ENCODE measurements at places on chromosomes 11 and 22. TPM values are rescaled to one million over a fixed set of nuclear protein-coding genes. Genes with fewer than 3 reads are reported as not detected.
A peak's percentile ranks its signal among the peaks of the same experiment; 100 is the strongest.

MS4A3 gene
- total RNA-seq = not detected

PRCP gene
- total RNA-seq = 34.1 TPM

SLC6A5 gene
- total RNA-seq = not detected

HBE1 gene
- 3.5 TPM for total RNA-seq

DNA sequence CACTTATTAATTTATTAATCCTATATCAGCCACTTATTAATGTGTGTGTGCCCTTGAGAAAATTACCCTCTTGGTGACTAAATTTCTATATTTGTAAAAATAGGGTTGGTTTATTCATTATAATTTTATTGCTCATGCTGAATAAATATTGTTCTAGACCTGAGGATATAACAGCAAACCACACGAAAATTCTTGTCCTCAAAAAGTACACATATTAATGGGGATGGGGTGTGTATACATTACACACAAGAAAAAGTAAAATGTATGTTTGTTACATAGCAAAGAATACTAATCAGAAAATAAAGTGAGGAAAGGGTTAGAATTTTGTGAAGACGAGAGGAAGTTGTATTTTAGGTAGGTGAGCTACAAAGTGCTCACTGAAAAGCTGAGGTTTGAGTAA, 1068.9 kb upstream of the RAG2 start:
- DNase-seq = no peak

- peak; percentile 48 for DNase-seq
These were observed 28.7 kb downstream of the INCENP start for GRCh38 chr11:62152245-62153086.

GRCh38 chr22:29230972-29231875, 25.5 kb downstream of the EMID1 start:
- DNase-seq = no peak

GRCh38 chr11:20000351-20001134, 159.7 kb downstream of the DBX1 start:
- DNase-seq = no peak

DNA sequence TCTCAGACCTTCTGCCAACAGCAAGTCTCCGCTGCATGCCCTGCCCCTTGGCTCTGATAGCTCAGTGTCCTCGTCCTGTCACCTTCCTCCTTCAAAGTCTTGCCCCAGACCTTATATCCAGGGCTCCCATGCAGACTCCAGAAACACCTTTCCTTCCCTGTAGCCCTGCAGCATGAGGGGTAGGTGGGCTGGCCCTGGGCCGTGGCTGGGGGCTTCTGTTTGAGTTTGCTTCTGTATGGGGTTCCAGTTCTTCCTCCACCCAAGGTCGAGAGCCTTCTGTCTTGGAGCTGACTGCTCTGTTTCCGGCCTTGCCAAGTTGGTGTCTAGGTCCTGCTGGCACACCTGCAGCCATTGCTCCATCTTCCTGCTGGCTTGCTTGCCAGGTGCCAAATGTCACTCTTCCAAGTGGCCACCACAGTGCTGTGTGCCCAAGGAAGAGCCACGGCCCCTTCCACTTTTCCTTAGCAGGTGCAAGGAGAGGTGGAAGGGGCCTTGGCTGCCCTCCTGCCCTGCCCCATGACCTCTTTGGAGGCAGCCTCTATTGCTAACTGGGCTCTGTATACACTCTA, 74.8 kb upstream of the NECTIN1 start:
- DNase-seq = no peak

DNA sequence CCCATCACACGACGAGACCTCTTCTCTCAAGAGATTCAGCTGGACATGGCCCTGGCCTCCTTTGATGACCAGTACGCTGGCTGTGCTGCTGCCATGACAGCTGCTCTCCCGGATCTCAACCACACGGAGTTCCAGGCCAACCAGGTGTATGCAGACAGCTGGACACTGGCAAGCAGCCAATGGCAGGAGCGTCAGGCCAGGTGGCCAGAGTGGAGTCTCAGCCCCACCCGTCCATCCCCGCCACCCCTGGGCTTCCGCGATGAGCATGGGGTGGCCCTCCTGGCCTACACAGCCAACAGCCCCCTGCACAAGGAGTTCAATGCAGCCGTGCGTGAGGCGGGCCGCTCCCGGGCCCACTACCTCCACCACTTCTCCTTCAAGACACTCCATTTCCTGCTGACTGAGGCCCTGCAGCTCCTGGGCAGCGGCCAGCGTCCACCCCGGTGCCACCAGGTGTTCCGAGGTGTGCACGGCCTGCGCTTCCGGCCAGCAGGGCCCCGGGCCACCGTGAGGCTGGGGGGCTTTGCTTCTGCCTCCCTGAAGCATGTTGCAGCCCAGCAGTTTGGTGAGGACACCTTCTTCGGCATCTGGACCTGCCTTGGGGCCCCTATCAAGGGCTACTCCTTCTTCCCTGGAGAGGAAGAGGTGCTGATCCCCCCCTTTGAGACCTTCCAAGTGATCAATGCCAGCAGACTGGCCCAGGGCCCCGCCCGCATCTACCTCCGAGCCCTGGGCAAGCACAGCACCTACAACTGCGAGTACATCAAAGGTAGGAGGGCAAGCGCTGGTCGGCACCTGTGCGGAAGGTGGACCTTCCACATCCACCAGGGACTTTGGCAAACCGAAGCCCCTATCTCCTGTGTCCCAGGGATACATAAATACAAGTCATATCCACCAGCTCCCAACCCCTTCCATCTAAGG, 11.3 kb downstream of the CHRNA10 start:
- DNase-seq = peak; percentile 53

DNA sequence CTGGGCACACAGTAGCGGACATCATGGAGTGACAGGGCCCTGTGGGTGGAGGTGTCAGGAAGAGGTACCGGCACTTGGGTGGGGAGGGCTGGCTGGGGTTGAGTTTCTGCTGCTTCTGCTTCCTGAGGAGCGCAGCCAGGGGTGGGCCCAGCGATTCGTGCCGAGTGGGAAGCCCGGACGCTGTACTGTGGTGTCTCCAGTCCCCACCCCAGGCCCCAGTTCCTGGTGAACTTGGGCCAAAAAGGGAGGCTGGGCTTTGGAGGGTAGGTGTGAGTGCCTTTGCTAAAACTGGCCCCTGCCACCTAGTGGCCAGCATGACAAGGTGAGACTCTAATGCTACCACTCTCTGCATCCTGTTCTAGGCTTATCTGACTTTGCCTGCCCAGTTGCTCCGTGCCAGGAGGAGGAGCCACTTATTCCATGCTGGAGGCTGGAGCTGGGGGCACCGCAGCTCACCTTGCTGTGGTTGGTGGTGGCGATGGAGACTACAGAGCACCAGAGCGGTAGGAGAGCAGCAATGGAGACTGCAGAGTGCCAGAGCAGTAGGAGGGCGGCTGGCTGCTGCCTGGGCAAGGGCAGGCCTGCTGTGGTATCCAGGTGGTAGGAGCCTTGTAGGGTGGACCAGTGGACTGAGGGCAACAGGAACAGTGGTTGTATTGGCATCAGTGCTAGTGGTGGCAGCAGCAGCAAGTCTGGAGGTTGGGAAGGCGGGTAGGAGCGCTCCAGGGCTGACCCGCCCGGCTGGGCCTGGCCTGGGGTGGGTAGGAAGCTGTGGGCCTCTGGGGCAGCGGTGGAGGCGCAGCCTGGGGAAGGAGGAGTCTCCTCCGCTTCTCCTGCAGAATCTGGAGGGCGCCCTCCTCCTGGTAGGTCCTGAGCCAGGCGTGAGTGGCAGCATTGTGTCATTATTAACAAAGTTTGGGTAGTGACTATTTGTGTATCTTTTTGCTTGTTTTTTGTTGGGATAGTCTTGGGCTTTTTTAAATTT, 2.2 kb upstream of the RFPL2 start:
- peak; percentile 40 for DNase-seq

- no peak for DNase-seq
These were observed 2.3 kb downstream of the B3GAT1 start for GRCh38 chr11:134409552-134410429.

DNA sequence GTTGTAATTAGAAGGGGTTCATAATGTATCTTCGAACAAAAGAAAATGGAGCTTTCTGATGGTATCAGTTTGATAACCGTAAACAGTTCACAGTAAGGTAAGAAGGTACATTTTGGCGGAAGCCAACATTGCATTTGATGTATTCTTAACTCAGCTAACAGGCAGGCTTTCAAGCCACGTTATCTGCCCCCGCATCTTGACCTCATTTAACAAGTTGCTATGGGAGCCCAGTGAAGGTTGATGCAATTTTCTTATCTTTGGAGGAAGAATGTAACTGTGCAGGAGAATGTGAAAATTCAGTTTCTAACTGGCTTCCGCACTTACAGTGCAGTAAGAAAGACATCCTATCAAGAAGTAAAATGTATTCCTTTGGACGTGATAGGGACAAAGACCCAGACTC, 110.6 kb downstream of the ETS1 start:
- DNase-seq = no peak

DNA sequence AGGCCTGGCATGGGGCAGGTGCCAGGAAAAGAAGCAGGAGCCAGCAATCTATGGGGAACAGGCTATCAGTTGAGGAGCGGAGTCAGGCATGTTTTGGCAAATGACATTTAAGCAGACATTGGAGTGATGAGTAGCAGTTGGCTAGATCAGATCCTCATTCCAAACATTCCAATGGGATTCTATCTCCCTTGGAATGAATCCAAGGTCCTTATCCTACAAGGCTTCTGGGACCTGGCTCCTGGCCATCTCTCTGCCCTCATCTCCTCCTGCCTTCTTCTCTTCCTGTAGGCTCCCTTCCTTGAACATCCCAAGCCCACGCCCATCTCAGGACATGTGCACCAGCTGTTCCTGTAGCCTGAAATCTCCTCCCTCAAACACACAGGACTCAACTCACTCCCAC, 1074.5 kb downstream of the TBC1D22A start:
- no peak for DNase-seq

DNA sequence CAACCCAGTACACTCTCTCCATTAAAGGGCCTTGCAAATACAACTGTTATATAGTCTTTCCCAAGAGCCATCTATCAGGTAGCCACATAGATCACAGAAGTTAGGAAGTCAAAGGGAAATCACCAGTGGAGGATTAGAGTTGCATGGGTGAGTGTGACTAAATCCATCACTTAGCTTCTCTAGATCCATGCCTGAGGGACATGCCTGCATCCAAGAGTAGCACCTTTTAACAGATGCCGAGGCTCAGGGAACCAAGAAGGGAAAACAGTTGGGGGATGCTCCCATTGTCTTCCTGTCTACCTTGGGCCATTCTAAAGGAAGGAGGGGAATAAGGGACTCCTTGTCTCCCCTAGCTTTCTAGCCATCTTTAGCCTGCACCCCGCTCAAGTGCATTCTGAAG, 77.9 kb downstream of the XRRA1 start:
- no peak for DNase-seq

DNA sequence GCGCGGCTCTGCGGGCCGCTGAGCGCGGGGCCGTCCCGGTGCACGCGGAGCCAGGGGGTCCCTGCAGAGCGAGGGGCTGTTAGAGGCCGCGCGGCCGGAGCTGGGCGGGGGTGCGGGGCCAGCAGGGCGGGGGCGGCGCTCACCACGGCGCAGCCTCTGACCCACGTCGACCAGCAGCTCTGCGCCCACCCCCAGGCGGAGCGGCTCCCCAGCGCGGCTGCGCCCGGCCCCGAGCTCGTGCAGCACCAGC, 385 bp upstream of the SCO2 start:
- DNase-seq = no peak

DNA sequence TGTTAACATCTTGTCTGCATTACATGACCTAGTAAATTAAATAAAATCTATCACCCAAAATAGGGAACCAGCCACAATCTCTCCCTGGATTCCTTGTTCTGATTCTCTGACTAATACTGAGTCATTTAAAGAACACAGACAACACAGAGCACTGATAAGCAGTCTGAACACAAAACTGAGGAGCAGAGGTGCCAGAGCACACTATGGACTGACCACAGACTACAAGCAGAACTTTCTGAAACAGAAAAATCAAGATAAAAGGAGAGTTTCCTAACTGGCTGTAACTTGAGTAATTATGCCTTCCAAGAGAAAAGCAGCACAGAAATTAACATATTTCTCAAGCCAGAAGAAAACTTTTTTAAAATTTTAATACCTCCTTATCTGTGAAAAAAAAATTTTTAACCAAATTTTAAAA, 128.8 kb downstream of the SGSM3 start:
- DNase-seq = no peak

DNA sequence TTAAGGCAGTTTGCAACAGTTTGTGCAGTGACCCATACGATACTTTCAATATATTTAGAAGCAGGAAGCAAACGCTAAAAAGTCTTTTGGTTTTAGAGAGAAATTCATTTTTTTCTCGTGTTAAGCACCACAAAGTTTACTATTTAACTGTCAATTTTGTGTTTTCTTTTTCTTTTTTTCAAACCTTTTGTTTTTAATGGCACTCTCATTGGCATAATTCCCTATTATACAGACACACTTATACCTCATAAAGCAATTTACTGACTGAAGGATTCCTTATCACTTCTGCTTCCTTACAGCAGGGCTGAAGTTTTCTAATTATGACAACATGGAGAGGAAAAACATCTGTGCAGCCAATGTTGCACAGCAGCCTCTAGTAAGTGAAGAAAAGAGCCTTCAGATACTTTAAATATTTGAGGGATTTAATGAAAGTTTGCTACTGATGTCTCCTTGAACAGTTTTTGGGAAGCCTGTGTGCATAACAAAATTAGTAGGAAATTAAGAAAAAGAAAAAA, 2191.2 kb downstream of the LRRC4C start:
- DNase-seq = no peak

GRCh38 chr22:23093051-23093788, 22.9 kb downstream of the GNAZ start:
- DNase-seq = no peak

DNA sequence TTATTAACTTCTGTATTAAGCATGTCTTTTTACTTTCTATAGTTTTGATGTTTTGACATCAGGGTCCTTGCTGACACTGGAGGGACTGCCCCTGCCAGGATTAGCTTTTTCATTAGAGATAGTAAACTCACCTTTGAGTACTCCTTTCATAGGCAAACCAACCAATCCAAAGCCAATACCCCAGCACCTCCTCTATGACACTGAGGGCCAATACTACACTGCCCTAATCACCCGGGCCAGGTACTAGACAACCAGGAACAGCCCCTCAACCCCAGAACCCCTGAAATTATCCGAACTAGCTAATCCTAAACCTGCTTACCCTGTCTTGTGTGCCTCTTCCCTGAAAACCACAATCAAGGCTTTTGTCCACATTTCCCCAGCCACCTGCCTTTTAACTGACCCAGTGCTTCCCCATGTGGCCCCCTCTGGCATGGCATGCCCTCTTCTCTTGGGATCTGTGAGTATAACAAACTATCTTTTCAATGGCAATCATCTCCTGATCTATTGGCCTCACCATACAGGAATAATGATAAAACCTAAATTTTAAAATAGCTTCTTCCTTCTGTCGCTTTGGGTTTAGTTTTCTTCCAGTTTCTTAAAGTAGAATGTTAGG, 31.2 kb downstream of the RAB6A start:
- no peak for DNase-seq

- no peak for DNase-seq
These were observed 847.1 kb downstream of the FAM181B start for GRCh38 chr11:81886406-81887075.

DNA sequence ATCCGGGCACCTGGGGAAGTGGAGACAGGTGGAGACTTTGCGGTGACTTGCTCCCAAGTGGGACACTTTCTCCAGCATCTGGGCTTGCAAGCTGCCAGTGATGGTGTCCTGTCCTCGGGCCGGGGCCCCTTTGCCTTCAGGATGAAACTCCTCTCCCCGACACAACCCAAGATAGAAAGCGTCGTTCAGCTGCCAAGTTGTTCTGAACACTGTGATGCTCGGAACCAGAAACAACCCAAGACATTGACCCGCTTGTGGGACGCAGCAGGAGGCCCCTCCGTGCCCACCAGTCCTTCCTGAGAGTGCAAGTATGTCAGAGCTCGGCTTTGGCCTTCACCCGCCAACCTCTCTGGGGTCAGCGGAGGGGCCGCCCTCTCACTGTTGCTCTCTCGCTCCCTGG, 31.3 kb downstream of the LINC01488 start:
- DNase-seq = peak; percentile 36

Measured in pancreas (tissue), 10 donors.